ENCODE measurements at places on chromosomes 7 and 10.
A peak's percentile ranks its signal among the peaks of the same experiment; 100 is the strongest.

GRCh38 chr7:127252778-127253280 is at the start of gene GRM8:
Gene GRM8, minus strand, starts transcription at chr7:127252941.
- DNase-seq, result peak; percentile 79

DNA sequence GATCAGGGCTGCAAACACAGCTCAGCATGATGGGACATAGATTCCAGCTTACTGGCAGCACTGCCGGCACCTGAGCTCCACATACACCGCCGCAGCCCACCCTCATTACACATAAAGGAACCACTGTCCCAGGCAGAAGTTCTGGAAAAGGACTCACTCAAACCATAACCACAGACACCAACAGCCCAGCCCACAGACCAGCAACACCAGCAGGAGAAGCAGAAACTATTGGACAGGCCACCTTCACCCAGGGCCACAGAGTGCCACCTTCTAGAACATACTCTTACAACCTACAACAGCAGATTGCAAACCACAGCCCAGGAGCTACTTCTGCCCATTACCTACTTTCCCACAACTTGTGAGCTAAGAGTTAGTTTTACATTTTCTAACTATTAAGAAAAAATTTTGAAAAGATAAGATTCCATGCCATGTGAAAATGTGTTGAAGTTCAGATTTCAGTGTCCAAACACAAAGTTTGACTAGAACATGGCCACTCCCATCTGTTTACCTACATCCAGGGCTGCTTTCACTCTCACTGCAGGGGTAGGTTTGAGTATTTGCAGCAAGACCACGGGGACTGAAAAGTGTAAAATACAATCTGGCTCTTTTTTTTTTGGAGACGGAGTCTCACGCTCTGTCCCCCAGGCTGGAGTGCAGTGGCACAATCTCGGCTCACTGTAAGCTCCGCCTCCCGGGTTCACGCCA is 153.0 kb downstream of the TNS3 start:
- no peak for DNase-seq

- DNase-seq, result no peak
These were observed 11.9 kb downstream of the STEAP1B start for GRCh38 chr7:22487978-22488642.

DNA sequence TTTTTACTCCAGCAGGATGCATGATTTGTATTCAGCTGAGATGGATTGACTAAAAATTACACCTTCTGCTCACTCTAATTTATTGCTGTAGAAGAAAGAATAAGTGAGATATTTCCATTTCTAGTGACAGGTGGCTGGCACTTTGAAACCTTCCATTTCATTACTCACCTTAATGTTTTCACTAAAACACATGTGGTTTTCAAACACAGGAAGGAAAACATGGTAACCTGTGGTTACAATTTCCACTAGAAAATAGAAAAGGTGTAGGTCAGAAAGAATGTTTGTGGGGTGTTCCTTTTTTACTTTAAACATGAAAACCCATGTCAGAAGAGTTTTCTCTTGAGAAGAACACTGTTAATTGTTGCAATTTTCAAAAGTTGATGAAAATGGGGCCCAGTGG is 12.0 kb upstream of the PRKCQ start:
- no peak for DNase-seq

GRCh38 chr7:108329514-108329913 is 126.7 kb downstream of the NRCAM start:
- DNase-seq, result no peak

DNA sequence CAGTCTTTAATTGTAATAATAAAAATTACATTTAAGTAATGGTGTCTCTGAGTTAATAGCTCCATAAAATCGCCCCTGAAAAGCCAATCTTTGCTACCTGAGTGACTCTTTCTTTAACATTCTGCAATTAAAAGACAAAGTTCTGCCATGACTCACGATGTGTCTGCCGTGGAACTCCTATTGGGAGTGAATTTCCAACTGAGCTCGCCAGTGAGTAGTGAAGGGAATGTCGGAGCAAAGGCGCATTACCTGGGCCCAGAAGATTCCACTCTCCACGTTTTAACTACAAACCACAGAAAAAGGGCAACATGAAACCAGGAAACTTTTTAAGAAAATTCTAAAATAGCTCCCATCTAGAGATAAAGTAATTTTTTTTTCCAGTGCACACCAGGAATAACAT is 36.9 kb upstream of the RNF32 start:
- DNase-seq, result no peak

- no peak for DNase-seq
These were observed 112.5 kb downstream of the SVIL start for GRCh38 chr10:29522061-29522855.

GRCh38 chr7:99170065-99170729 is 26.3 kb upstream of the SMURF1 start:
- DNase-seq, result no peak

DNA sequence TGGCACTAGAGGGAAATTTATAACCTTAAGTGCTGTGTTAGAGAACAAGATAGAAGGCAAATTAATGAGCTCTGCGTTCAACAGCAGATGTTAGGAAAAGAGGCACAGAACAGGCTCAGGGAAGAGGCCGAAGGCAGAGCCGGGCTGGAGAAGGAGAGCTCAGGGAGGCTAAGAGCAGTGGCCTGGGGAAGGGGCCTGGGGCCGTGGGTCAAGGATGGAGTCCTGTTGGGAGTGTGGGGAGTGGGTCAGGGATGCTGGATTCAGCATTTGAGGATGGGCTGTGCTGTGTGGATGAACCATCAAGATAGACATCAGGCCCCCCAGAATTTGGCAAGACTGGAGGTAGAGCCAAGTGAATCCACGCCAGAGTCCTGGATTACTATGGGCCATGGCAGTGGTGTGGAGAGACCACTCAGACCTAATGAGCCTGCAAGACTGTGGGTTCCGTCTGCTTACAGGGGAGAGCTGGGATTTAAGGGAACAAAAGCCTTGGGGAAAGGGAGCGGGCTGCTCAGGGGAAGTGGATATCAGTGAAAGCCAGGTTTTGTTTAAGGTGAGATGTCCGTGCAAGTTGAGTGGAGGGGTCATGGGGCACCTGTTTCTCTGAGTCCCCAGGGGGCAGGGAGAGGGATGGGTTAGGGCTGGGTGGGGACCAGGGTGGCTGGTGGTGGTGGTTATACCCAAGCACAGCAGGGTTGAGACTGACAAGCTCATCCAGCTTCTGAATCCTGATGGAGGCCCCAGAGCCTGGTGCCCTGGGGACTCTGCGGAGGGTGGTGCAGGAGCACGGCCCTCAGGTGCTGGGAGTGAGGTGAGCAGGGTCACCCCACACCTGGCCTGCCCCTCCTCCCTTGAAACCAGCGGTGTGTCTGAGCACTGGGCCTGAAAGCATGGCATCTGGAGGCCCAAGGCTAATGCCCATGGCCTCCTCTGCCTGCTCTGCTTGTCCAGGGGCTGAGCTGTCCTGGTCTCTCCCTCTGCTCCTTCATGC is 101.7 kb downstream of the BMS1 start:
- DNase-seq, result no peak

DNA sequence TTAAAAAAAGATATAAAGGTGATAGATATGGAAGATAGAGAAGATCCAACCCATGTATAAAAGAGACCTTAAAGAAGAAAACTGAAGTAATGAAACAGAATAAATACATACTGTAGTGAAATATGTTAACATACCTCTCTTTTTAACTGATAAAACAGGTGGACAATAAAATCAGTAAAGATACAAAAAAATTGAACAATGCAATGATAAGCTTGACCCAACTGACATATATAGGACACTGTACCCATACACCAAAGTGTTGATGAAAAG is 17.4 kb upstream of the PRF1 start:
- DNase-seq, result no peak

GRCh38 chr10:86300399-86300925 is 66.1 kb downstream of the GRID1 start:
- no peak for DNase-seq

- no peak for DNase-seq
These were observed 3.3 kb upstream of the MAP3K8 start for GRCh38 chr10:30430544-30431298.

GRCh38 chr7:130070861-130071622 is 708 bp downstream of the KLHDC10 start:
- DNase-seq, result no peak

GRCh38 chr10:78566284-78567111 is 502.3 kb upstream of the ZMIZ1 start:
- DNase-seq, result no peak

DNA sequence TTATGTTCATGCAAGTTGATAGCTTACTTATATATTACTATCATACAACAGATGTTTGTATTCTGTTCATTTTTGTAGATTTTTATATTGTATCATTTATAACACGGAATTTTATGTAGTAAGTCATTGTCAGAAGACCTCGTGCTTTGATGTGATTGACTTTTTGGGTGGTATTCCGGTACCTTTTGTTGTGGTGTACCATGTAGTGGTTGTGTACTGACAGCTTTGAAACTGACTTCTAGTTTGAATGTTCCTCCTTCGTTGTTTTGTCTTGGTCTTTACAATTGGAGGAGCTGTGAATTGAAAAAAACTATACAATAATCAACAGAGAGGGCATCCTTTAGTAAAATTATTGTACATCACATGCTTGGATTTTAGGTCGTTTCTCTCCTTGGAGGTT is 61.5 kb downstream of the WAC start:
- DNase-seq, result no peak

GRCh38 chr7:50418526-50419290 is 31.4 kb downstream of the FIGNL1 start:
- no peak for DNase-seq

DNA sequence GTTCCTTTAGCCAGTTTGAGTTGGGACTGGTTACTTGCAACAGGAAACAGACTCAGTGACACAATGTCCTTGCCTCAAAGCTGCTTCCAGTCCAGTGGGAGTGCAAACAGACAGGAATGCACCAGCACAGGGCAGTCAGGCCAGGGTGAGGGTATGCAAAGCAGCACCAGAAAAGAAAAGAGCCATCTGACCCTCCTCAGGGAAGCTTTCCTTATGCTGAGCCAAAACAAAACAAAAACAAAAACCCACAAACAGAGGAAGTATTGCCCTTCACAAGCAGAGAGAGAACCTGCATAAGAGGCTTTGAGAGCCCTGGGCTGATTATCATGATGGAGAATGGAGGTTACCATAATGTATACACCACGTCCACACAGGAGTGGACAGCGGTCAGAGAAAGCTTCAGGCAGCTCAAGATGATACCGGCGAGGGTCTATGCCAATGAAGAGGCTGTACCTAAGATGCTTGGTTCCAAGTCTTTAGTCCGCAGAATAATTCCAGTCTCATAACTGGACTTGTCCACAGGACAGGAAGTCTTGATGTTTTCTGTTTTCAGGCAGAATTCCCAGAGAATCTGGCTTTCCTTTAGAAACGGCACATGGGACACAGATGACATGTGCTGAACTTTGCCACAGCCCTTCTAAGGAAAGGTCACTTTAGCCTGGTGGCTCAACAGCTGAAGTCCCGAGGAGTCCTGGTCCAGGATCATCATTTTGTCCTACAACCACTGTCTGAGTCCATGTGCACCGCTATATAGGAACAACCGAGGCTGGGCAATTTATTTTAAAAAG is 263.3 kb downstream of the TNS3 start:
- no peak for DNase-seq

GRCh38 chr10:14772399-14772798 is 2.3 kb downstream of the FAM107B start:
- DNase-seq, result no peak

DNA sequence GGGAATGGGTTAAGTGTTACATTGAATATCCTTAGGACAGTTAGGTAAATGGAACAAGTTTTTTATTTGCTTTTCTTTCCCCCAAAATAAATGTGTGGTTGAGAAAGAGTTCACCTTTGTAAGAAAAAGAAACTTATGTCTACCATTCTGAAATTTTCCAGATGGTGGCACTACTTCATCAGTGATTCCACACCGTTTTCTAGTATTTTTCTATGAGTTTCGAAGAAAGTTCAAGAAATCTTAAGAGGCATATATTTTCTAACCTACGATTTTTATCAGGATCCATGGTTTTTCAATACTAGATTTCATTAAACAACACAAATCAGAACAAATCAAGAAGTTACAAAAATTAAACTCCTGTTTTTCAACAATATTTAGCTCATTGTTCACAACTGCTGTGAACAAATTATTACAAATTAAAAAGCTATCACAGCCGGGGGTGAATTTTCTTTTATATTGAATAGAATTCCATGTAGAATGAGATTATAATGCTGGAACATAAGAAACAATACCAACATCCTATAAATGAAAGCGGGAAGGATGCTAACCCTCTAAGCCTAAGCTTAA is 163.1 kb upstream of the NPVF start:
- DNase-seq, result no peak

DNA sequence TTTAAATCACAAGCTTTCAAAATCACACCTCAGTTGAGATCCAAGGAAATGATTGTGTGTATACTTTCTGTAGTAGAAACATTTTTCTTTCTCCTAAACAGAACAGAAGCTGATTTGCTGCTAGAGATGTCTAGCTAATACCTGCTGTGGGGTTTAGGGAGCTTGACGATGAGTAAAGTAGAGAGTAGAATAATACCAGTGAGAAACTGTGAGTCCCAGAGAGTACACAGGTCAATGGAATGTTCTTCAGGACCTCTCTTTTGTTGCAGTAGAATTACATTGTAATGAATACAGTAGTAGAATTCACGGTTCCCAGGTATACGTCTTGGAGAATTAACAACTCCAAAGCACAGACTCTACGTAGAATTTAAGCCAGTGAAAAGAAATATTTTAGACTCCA is 18.0 kb downstream of the TRUB1 start:
- no peak for DNase-seq

DNA sequence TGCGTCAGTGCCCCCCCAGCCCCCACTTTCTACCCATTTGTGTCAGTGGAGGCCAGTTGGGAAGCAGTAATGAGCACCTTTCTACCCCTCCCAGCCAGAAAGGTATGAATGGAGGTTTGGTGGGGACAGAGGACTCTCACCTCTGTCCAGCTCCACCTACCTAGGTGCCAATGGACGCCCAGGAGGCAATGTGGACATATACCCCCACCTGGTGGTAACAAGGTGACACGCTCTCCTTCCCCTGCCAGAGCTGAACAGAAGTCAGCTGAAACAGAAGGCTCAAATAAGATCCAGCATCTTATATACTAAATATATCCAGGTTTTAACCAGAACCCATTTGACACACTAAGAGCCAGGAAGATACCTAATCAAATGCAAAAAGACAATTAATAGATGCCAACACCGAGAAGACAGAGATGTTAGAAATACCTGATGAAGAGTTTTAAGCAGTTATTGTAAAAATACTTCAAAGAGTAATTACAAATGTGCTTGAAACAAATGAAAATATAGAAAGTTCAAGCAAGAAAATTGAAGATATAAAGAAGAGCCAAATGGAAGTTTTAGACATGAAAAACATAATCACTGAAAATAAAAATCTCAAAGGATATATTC is 18.4 kb upstream of the SORCS3 start:
- peak; percentile 7 for DNase-seq

GRCh38 chr7:30736291-30736690 is 15.6 kb upstream of the INMT start:
- no peak for DNase-seq

DNA sequence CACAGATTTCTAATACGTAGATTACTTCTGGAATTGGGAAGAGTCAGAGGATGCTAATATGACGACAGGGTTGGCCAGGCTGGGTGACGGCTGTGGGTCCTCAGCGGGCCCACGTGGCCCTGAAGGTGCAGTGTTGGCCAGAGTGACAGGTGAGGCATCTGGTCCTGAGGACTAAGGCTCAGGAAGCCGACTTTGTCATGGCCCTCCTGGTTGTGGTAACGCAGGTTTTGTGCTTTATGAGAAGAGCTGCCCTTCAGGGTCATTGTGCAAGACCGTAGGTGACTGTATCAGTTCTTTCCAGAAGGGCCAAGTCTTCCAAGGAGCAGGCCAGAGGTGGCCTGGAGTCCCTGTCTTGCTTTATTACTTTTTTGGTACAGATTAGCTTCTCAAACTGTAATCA is 2.5 kb downstream of the EIF3B start:
- DNase-seq, result no peak
